Common myeloid progenitor, CD34-positive (primary cell): ENCODE measurements at places on chromosomes 2 and 18.

DNA sequence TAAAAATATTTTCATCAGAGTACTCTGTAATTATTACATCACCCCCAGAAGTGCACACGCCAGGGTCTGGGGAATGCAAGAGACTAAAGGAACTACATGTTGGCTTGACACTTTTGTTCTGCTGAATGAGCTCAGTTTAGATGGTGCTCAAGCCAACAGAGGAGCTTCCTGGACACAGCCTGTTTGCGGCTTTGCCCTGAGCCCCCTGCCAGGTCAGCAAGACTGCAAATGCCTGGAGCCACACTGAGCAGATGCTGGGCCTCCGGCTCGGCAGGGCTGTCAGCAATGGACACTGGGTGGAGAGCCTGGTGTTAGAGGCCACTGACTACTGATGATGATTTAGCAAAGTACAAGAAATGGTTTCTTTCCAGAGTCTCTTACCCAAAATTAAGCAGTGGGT, 31.9 kb downstream of the PTPN18 start:
- H3K4me1 ChIP-seq, result peaks cover 18% of the 10 kb centered on the region
- no peak overlapping the region for H3K27ac ChIP-seq
- DNase-seq, result no peak
- no peak overlapping the region for H3K4me3 ChIP-seq

DNA sequence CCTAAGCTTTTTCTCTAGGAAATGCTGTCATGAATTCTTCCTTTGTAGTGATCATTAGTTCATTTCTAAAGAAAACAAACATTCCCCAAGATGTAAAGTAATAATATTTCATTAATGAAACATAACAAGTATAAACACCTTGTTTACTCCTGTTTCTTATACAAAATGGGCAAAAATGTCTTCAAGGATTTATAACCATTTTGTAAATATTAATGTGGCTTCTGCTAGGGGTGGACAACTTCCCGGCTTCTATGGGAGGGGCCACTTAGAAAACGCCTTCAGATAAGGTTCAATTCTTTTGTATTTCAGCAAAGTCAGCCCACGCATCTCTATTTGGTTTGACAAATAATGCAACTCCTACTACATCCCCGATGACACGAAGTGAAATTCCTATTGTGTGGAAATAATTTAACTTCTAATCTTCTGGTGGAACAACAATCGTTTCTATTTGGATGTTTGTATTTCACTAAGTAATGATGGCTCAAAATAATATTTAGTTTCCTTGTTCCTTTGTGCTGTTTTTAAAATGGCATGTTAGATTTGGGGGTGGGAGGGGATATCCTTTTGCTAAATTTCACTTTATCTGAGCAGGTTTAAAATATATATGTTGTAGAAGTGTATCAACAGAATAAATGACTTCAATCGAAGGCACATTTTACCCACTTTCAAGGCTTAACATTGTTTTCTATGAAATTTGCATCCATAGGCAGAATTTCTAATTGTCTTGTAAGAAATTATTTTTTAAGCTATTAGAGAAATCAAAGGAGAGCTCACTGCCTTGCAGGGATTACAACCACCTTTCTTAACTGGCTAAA, 14.7 kb upstream of the HOXD1 start:
- no peak overlapping the region for H3K27ac ChIP-seq
- no peak for DNase-seq
- H3K4me1 ChIP-seq, result peaks cover 18% of the 10 kb centered on the region
- H3K36me3 ChIP-seq, result no peaks in the 10 kb centered on the region

- no peaks in the 10 kb centered on the region for H3K36me3 ChIP-seq
- H3K4me3 ChIP-seq, result no peak overlapping the region
- H3K27me3 ChIP-seq, result no peaks in the 10 kb centered on the region
- no peak for DNase-seq
Measured at GRCh38 chr2:9168821-9169221, 37.8 kb upstream of the ASAP2 start.

DNA sequence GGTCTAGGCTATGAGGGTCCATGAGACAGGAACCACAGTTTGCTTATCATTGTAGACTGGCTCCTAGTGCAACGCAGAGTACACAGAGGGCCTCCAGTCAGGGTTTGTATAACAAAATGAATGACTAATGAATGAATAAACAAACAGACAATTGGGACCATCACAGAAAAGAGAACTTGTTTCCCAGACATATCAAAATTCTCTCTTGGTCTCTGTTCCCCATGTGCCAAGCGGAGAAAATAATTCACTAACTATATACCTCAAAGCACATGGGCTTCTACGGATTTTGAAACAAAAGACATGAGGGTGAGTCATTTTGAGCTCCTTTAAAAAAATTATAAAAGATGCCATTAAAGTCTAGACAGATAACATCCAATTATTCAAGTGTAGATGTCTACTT, 28.0 kb downstream of the INO80C start:
- peaks cover 12% of the 10 kb centered on the region for H3K36me3 ChIP-seq
- no peak for DNase-seq
- no peaks in the 10 kb centered on the region for H3K27me3 ChIP-seq

DNA sequence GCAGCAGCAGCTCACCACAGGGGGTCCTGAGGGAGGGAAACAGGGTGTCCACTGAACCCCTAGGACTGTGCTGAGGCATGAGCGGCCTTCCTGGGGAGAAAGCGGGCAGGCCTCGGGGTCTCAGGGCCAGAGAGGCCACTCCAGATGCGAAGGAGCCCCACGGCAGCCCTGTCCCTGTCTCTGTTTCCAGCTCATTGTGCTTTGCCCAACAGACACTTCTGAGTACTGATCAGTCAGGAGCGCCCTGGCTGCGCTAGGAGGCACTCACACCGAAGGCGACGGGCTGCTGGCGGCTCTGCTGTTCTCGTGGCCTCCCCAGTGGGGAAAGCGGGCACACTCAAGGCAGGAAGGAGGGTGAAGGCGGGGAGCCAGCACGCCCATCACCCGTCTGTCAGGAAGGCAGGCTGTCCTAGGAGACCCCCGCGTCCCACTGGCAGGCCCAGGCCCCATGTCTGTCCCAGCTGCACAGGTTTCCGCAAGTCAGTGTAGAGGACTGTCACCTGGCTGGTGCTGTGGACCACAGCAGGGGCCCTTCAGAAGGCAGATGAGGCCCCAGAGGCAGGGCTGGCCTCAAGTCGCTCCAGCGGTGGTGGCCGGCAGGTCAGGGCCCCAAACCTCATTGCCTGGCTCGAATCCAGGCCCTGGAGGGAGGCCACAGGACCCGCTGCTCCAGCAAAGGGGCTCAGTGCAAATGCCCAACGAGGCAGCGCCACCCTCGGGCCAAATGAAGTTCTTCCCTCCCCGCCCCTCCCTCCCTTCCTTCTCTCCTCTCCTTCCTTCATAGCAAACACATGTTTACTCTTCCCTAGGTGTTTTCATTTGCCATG, 6.8 kb downstream of the ESPNL start:
- peaks cover 32% of the 10 kb centered on the region for H3K4me1 ChIP-seq
- no peaks in the 10 kb centered on the region for H3K36me3 ChIP-seq
- no peak overlapping the region for H3K27ac ChIP-seq
- DNase-seq, result no peak

GRCh38 chr2:15614545-15615300, 23.1 kb downstream of the DDX1 start:
- peaks cover 25% of the 10 kb centered on the region for H3K36me3 ChIP-seq
- no peaks in the 10 kb centered on the region for H3K4me1 ChIP-seq
- DNase-seq, result no peak
- H3K4me3 ChIP-seq, result no peak overlapping the region
- no peaks in the 10 kb centered on the region for H3K27me3 ChIP-seq
